ENCODE measurements at places on chromosomes 1 and 21.

DNA sequence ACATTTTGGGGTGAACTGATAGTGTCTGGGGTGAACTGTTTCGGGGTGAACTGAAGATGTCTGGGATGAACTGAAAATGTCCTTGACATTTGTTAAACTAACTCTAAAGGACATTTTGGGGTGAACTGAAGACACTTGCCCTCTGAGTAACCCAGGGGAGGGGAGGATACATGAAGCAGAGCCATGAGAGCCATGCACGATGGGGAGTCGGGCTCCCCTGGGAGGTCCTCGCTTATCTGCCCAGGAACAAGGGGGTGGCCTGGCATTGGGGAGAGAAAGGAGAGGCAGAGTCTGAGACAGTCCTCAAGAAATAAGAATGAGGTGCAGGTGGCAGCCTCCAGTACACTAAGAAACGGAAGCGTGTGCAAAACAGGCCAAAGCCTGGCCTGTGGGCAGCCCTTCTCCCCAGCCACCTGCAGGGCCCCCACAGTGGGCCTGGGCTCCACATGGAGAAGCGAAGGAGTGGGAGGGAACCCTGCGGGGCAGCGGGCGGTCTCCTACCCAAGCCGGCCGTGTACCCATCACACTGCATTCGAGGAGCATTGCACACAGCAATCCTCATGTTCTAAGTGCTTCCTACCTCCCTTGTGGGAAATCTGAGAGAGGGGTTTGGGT is 24.2 kb downstream of the RSPH1 start:
- no peak for DNase-seq

- no peak for DNase-seq
These were observed 268.5 kb downstream of the PTPRC start for GRCh38 chr1:198907423-198907746.

GRCh38 chr1:203592156-203592555 is 34.5 kb upstream of the ATP2B4 start:
- no peak for DNase-seq

DNA sequence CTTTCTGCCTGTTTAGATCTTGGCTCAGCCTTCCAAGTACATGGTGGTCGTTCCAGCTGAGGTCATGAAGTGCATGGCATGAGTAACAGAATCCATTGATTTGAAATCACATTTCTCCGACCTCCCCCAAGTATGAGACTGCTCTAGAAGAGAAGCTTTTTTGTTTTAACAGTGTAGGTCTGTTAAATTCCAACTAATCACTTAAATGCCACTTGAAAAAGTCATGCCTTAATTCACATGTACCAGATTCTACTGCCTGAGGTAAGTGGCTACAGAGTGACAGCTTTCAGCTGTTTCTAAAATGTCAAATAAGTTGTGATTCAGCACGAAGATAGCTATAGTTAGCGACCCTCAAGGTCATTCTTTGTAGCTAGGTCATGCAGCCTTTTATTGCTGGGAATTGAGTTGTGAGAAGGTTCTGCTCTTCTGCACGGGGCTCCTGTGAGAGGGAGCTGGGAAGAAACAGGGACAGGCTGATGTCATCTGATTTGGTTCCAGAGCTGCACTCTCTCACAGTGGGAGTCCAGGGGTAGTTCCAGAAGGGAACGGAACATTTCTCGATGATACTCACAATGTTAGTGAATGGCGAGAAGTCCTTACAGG is 112.7 kb downstream of the VPS13D start:
- DNase-seq: no peak

- no peak for DNase-seq
These were observed 24.5 kb upstream of the KIRREL1 start for GRCh38 chr1:157968946-157969345.

GRCh38 chr1:157695417-157695816 is 5.2 kb downstream of the FCRL3 start:
- no peak for DNase-seq

- DNase-seq: no peak
These were observed 464 bp upstream of the RNASEL start for GRCh38 chr1:182589520-182589919.

GRCh38 chr1:107467286-107467685 is 326.4 kb downstream of the NTNG1 start:
- DNase-seq: no peak

DNA sequence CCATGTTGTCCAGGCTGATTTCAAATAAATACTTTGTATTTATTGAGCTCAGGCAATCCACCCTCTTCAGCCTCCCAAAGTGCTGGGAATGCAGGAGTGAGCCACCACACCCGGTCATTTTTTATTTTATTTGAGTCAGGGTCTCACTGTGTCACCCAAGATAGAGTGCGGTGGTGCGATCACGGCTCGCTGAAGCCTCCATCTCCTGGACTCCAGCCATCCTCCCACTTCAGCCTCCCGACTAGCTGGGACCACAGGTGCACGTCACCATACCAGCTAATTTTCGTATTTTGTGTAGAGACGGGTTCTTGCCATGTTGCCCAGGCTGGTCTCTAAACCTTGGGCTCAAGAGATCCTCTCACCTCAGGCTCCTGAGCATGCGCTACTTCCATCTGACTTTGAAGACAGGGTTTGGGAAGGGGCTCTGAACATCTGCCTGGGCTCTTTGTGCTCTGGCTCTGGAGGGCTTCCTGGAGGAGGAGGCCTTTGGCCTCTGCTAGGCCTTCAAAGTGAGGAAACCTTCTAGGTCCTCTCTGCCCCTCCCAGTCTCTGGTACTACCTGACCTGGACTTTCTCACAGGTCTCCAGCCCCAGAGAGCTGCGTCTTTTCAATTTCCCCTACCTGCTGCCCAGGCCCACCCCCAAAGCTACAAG is 5.8 kb downstream of the HSPB7 start:
- DNase-seq: no peak

DNA sequence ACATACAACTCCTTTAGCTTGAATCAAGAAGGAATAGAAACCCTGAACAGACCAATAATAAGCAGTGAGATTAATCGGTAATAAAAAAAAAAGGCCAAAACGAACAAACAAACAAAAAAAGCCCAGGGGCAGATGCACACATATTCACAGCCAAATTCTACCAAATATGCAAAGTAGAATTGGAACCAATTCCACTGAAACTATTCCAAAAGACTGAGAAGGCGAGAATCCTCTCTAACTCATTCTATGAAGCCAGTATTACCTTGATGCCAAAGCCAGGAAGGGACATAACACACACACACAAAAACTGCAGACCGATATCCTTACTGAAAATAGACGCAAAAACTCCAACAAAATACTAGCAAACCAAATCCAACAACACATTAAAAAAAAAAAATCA is 161.6 kb downstream of the ASTN1 start:
- no peak for DNase-seq

DNA sequence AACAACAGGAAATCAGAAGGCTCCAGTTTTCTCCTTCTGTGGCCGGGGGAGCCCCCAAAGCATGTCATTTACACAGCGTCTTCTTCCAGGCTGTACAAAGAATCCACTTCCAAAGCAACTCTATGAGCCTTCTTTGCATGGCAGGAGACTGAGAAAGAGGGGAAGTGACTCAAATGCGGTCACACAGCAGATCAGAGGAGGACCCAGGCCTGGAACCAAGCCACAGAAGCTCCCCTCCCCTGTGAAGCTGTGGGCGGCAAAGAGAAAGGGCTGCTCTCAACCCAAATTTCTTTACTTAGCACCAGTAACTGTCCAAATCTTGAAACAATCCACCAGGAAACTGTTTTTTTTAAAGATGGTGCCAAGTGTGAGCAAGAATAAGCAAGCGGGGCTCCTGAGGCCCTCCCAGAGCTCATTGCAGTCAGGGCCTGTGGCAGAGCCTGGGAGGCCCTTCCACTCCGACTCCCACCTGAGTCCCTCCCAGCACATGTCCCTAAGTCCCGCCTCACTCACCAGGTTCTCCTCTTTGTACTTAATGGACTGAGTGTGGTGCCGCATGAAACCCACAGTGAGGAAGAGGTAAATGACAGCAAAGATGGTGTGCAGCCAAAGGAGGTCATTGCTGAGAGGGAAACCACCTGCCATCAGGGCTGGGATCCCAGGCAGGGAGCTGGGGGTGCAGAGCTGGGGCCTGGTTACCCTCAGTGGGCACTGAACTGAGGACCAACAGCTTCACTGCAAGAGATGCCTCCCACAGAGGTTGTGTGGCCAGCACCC is 15.9 kb downstream of the TMEM63A start:
- DNase-seq: peak; percentile 23

DNA sequence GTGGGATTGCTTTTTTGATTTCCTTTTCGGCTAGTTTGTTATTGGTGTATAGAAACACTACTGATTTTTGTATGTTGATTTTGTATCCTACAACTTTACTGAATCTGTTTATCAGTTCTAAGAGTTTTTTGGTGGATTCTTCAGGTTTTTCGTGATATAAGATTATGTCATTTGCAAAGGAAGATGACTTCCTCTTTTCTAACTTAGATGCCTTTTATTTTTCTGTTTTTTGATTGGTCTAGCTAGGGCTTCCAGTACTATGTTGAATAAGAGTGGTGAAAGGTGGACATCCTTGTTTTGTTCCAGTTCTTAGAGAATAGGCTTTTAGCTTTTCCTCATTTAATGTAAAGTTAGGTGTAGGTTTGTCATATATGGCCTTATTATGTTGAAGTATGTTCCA is 13.1 kb upstream of the NHLH2 start:
- no peak for DNase-seq

GRCh38 chr1:223765036-223765718 is 52.8 kb downstream of the CAPN2 start:
- no peak for DNase-seq

- DNase-seq: no peak
These were observed 1297.6 kb downstream of the BRINP3 start for GRCh38 chr1:189180057-189180456.

GRCh38 chr1:20223551-20224419 is 37.5 kb upstream of the PLA2G2C start:
- DNase-seq: no peak

- DNase-seq: no peak
These were observed 38.9 kb downstream of the PATJ start for GRCh38 chr1:61781151-61781550.

DNA sequence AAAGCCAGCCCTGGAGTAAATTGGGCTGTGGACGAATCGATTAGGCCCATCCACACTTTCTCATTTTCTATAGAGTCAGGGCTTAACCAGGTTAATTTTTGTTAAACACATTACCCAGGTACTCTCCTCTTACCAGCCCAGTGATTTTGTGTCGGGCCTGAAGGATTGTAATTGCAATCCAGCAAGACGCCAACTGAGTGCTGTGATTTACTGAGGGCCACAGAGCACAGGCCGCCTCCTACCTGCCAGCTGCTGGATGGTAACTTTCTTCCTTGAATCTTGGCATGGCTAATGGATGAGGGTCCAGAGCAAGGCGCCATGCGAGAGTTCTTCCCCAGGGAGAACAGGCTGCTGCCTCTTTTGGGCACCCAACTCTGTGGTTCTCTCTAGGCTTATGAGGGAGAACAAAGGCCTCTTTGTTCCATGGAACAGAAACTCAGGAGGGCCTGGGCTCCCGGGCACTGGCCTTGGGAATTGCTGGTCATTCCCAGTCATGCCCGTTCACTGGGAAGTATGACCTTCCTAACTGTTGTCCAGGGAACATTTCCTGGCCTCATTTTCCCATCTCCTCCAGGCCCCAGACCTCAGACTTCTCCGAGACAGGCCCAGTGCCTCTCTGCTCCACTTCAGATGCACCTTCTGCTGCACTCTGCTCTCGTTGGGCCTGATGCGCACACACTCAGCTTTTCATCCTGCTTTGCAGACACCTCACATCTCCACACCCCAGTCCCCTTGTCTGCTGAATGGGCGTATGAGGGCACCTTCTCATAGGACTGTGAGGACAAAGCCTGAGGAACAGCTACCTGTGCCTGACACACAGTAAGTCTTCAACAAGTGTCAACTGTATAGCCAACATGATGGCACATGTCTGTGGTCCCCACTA is 57.3 kb downstream of the SYF2 start:
- DNase-seq: no peak

GRCh38 chr1:101137144-101138126 is 99.4 kb upstream of the S1PR1 start:
- peak; percentile 72 for DNase-seq

GRCh38 chr1:58325866-58326265 is 220.7 kb downstream of the OMA1 start:
- DNase-seq: no peak

DNA sequence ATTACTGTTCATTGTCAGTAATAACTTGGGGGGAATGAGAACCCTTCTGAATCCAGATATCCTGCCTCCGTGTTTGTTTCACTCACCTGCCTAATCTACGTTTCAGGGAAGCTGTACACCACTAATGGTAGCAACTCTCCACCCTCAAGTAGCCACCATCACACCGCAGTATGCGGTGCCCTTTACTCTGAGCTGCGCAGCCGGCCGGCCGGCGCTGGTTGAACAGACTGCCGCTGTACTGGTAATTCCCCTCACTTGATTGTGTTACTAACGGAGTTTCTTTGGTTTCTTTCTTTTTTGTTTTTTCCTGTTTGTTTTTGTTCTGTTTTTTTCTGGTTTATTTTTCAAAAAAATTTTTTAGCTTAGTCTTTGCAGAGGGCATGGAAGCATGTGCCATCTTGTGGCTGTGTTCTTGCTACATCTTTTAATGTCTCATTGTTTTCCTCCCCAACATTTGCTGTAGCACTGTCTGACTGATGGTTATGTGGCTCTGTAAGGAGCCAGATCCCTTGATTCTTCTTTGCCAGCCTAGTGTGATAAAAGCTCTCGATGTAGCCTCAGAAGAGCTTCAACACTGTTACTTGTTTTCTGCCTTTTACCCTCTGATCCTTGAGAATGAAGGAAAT is 15.9 kb upstream of the OLFML3 start:
- DNase-seq: no peak

GRCh38 chr1:212491454-212491853 is 58.7 kb downstream of the NENF start:
- DNase-seq: no peak

- DNase-seq: no peak
These were observed 234.9 kb downstream of the TNR start for GRCh38 chr1:175508320-175509110.

GRCh38 chr1:34479731-34480130 is 275.1 kb upstream of the GJB5 start:
- DNase-seq: no peak

DNA sequence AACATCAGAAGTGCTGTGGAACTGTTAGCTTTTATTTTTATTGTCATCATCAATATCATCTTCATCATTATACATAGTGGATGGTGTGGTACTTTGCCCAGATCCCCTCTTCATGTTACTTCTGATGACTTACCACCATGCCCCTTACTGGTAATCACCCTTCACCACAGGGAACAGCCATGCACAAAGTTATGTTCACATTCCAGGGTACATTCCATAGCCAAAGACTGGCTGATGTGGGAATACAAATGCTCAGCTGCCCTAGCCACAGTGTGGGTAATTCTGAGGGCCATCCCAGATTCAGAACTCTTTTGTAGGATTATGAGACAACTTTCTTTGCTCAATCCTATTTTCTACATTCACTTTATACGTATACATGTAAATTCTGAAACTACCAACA is 691.3 kb upstream of the CXADR start:
- DNase-seq: no peak

DNA sequence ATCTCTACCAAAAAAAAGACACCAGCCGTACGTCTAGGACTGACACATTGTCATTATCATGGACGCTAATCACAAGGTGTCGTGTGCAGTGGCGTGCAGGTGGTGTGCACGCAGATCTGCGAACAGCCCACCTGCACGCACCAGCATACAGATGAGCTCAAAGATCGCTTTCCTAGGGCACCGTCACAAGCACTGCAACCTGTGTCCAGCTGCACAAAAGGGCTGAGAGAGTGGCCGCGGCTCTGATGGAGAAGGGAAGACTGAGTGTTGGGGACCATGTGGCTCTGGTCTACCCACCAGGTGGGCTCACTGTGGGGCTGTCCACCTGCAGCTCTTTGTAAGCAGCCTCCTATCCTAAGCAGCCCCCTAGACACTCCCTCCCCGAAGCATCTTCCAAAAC is 50.9 kb downstream of the S100B start:
- DNase-seq: no peak

- DNase-seq: no peak
These were observed 1.0 kb upstream of the FOXO6 start for GRCh38 chr1:41360074-41360785.

Data from bone marrow (tissue), 2 donors.